ENCODE measurements at places on chromosomes 3 and 15.

- no peak for DNase-seq
Measured at GRCh38 chr3:31876331-31876730, 104.7 kb downstream of the OSBPL10 start.

DNA sequence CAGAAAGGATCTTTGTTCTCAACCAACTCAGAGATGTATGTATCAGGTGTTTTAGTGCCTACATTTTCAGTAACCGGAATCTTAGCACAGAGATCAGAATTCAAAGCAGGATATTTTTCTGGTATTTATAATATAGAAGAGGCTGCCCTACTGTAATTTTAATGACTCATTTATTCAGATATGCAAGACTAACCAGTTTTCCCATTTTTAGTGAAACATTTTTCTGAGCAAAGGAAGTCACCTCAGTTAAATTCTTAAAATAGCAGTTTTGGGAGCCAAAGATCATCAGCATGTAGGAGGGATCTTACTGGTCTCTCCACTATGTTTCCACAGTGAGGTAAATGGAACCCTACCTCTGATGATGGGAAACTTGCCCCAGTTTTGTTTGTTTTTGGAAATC, 42.0 kb downstream of the SRP14 start:
- no peak for DNase-seq

- no peak for DNase-seq
Measured at GRCh38 chr3:175246234-175246633, 387.1 kb downstream of the NAALADL2 start.

DNA sequence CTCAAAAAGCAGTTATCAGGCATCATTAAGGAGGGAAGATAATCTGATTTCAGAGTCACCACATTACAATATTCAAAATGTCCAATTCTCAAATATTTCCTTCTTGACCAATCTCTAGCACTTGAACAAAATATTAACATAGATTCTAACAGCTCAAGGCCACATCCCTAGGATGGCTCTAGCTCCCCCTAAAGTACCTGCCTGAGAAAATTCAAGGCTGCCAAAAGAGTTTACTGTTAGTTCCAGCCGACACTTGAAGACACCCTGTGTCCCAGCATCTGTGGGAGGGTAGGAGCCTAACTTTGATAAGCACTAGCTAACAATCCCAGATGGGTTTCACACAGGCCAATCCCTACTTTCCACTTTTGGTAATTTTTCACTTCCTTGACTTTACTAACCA, 10.4 kb downstream of the NSMCE3 start:
- DNase-seq: no peak

GRCh38 chr3:20097015-20097414, 56.8 kb downstream of the KAT2B start:
- DNase-seq: no peak
